ENCODE measurements at places on chromosomes 16 and 17. TPM values are rescaled to one million over a fixed set of nuclear protein-coding genes. Genes with fewer than 3 reads are reported as not detected.

TTYH2 gene
- total RNA-seq: 7.5 TPM

GCGR gene
- total RNA-seq: not detected

SPN gene
- not detected for total RNA-seq

SAMD14 gene
- total RNA-seq: 9.1 TPM

AXIN2 gene
- total RNA-seq: 34.4 TPM

NUP88 gene
- total RNA-seq: 41.4 TPM

SLFN14 gene
- total RNA-seq: not detected

ATP1B2 gene
- total RNA-seq: not detected

BIRC5 gene
- total RNA-seq: 9.1 TPM

CCL4L2 gene
- not detected for total RNA-seq

KLHL10 gene
- total RNA-seq: 0.12 TPM

PPL gene
- 40.3 TPM for total RNA-seq

PRDM7 gene
- not detected for total RNA-seq

MSLN gene
- not detected for total RNA-seq

TMIGD1 gene
- total RNA-seq: not detected

PPY gene
- total RNA-seq: not detected

MYO15B gene
- 4.2 TPM for total RNA-seq

NEUROD2 gene
- total RNA-seq: not detected

AHSP gene
- total RNA-seq: not detected

NETO2 gene
- total RNA-seq: 43.0 TPM

CCL8 gene
- 0.12 TPM for total RNA-seq

CRHR1 gene
- total RNA-seq: not detected

PRSS33 gene
- not detected for total RNA-seq

HSD17B2 gene
- total RNA-seq: 1.5 TPM

C16orf86 gene
- 12.5 TPM for total RNA-seq

SOST gene
- total RNA-seq: not detected

TNS4 gene
- 0.24 TPM for total RNA-seq

NPIPA2 gene
- total RNA-seq: 0.24 TPM

DHRS7C gene
- not detected for total RNA-seq

SCNN1G gene
- not detected for total RNA-seq

KRTAP2-2 gene
- not detected for total RNA-seq

HBM gene
- not detected for total RNA-seq

Measured in hair follicle dermal papilla cell (primary cell).